ENCODE measurements at places on chromosomes 7 and 10.

DNA sequence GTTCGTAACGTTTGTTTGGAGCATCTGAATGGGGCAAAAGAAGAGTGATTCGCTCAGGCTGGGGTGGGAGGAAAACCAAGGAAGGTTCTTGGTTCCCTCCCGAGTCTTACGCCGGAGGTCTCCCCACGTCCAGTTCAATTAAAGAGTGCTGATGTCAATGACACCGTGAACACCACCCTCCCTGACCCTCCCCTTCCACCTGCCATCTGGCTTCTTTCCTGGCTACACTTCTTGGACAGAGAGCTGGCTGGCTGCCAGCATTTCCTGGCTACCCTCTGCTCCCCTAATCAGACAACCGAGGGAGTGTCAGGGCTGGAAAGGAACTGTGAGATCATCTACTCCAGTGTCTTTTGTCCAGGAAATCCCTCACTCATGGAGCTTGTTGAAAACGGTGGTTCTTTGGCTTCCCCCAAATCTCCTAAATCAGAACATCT is 24.1 kb upstream of the FFAR4 start:
- DNase-seq: peak; percentile 71

DNA sequence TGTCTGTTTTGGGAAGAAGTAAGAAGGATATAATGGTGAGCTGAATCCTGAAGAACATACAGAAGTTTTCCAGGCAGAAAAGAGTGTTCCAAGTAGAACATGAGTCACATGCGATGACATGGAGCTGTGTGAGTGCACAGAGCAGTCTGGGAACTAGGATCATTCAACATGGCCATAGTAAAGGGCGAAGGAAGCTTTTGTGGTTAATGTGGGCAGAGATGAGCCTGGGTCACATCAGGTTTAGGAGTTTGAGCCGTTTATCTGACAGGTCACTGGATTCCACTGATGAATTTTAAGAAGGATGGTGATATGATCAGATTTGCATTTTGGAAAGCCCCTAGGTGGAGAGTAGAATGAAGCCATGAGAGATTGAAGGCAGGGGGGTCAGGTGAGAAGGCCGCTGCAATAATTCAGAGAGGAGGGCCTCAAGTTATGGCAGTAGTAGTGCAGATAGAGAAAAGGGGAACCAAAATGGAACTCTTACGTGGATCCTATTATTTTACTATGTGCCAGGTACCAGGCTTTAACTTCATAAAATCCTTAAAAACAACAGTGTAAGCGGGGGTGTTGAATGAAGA is 171.3 kb downstream of the RNLS start:
- no peak for DNase-seq

GRCh38 chr10:95290461-95291364 is at the start of gene PDLIM1:
PDLIM1 (minus strand) TSS chr10:95291003; CDS start chr10:95290915, 88 bp downstream.
- DNase-seq: peak; percentile 66

- peak; percentile 31 for DNase-seq
Observed at GRCh38 chr7:2810682-2811415, 33.3 kb downstream of the GNA12 start.

- DNase-seq: no peak
Observed at GRCh38 chr7:69722843-69723242, 124.6 kb downstream of the AUTS2 start.

DNA sequence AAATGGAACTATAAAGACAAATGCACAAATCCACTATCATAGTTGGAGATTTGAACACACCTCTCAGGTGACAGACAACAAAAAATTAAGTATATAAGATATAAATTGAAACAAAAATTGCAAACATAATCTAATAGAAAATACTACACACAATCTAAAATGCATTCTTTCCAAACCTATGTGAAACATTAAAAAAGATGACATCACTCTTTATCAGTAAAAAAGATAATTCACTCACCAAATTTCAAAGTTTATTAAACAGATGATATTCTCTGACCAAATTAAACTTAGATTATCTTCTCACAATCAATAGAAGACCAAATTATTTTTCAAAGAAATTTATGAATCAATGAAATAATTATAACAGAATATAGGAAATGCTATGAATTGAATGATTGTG is 4.0 kb downstream of the ZWINT start:
- DNase-seq: no peak

DNA sequence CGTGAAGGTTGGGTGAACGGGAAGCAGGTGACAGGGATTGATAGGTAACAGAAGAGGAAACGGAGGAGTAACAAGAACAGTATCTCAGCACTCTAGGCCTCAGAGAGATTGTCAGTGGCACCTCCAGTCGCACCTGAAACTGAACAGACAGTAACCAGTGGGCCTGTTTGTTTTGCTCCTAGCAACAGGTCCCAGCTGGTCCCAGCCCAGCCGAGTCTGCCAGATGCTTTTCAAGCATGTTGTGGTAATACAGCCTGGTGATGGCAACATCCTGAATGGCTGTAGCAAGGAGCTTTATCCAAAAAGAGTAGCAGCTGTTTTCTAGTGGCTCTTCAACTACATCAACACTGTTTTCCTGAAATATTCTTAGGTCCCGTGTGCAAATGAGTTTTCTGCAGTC is 4.7 kb downstream of the CACNB2 start:
- peak; percentile 44 for DNase-seq

DNA sequence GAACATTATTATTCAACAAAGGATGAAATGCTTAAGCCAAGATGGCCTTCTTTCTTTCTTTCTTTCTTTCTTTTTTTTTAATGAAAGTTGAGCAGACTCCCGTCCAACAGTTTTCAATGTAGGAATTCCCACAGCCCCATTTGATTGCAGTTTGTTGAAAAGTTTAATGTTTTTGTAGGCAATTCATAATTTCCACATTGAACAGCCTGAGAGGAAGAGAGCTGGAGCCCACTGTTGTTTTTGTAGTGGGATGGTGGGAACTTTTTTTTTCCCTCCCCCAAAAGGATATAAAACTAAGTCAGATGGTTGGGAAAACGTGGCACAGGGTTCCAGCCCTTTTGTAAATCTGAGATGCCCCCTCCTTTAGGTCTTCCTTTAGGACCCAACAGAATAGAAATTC is 86.6 kb downstream of the TCF7L2 start:
- DNase-seq: no peak

DNA sequence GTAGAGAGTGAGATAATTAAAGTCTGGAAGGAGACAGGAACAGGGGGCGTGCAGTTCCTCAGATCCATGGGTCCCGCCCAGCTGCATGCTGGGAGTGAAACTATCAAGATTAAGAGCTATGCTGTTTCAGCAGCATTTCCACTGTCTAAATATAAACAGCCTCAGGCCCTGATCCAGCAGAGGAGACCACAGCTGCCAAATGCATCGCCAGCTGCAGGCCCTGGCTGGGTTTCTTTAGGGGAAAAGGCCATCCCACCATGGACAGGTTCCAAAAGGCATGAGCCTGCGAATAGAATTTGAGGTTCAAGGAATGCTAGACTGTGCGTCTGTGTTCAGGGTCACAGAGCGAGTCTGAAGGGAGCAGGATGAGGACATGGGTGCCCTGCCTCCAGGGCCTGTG is 411.4 kb downstream of the PAXIP1 start:
- peak; percentile 79 for DNase-seq

DNA sequence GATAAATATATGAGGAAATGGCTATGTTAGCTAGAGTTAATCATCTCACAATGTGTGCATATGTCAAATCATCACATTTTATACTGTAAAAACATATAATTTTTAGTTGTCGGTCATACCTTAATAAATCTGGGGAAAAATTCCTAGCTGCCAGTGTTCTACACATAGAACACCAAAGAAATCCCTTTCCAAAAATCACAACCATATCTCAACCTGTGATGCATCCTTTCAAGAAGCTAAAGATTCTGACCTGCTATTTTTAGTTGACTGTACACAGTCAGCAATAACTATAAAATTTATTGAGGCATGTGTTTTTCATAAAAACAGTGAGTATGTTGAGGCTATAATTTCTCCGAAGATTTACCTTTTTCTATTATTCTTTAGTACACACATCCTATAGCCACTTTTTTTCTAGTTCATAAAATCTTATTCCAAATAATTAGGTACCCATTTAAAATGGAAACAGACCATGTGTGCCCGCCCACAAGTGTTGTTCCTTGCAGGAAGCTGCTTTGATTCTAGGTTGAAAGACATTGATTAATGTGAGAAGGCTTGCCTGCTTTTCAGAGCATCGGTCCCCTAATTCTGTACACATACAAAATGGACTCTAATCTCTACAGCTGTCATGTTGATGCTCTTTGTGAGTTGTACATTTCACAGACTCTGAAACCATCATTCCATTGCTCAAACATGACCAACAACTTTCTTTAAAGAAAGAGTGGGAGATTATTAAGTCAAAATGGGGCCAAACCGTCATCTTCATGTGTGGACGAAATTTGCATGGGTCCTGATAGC is 117.5 kb upstream of the LRRN3 start:
- no peak for DNase-seq

- DNase-seq: no peak
Observed at GRCh38 chr7:22355620-22356009, 1.3 kb downstream of the RAPGEF5 start.

- DNase-seq: no peak
Observed at GRCh38 chr10:70648427-70648826, 23.9 kb upstream of the ADAMTS14 start.

- DNase-seq: peak; percentile 47
Observed at GRCh38 chr7:7428806-7429205, 106.9 kb downstream of the COL28A1 start.

DNA sequence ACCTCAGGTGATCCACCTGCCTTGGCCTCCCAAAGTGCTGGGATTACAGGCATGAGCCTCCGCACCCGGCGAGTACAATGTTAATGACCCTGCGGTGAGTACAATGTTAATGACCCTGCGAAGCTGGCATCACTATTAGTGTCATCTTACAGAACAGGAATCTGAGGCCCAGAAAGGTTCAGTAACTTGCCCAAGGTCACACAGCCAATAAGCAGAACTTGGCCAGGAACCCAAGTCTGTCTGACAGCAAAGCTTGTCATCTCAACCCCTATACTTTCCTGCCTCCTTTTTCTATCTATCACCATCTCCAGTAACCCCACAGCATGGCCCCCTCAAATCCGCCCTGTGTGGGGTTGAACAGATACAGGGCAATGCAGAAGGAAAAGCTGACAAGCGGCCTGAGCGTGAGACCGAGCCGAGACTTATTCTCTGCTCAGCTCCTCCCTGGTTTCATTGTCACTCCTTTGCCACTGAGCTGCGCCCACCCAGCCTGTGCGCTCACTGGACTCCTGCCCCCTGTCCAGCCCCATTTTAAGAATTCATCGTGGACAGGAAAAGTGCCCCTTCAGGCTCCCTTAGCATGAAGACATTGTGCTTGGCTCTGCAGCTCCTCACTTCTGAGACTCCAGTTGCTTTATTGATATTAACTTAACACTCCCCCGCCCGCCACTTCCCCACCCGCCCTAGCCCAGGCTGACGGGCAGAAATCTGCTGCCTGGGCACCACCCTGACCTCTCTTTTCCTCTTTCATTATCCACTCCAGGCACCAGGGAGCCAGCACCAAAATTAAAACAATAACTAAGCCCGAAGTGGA is 58.1 kb upstream of the LBX1 start:
- no peak for DNase-seq

GRCh38 chr10:132555648-132556575 is 18.3 kb downstream of the INPP5A start:
- no peak for DNase-seq

GRCh38 chr10:132450466-132450824 is 53.4 kb downstream of the PWWP2B start:
- DNase-seq: no peak

DNA sequence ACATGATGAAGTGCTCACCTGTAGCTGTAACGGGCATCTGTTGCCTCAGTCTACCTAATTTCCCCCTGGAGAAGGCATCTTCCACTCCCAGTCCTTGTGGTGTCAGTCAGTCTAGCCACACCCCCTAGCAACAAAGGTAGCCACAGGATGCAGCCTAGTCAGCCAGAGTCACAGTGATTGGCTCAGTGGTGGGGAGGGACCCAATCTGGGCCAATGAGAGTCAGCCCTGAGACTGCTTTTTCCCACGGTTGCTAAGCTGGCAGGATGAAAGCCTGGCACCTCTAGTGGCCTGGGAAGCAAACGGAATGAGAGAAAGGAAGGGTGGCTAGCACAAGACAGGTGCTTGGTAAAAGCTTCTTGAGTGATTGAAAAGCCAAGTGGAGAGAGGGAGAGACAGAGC is 118.6 kb downstream of the SH3PXD2A start:
- DNase-seq: no peak

- no peak for DNase-seq
Observed at GRCh38 chr7:69906283-69906995, 308.2 kb downstream of the AUTS2 start.

- no peak for DNase-seq
Observed at GRCh38 chr7:78082556-78082955, 284.0 kb downstream of the PHTF2 start.

DNA sequence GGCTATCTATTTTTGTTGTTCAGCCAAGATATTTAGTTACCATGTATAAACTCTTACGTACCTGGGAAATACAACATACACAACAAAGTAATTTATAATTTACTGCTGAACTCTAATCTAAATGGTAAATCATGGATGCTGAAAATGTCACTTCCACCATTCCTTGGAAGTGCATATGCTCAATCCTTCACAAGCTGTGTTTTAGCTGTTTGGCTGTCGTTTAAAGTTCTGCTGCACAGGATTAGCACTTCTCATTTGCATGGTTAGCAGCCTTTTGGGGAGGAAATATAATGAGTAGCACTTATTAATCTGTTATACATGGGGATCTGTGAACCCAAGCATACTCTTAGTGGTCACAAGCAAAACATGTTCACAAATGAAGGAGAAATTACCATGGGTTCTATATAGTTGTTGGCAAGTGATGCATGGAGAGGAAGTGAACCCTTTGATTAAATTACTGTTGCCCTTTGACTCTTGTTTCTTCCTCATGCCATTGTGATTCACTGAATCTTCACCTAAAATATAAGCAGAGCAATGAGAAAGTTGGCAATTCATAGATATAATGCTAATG is 18.5 kb downstream of the PIK3CG start:
- no peak for DNase-seq

GRCh38 chr7:121219026-121219425 is 109.8 kb upstream of the WNT16 start:
- no peak for DNase-seq

DNA sequence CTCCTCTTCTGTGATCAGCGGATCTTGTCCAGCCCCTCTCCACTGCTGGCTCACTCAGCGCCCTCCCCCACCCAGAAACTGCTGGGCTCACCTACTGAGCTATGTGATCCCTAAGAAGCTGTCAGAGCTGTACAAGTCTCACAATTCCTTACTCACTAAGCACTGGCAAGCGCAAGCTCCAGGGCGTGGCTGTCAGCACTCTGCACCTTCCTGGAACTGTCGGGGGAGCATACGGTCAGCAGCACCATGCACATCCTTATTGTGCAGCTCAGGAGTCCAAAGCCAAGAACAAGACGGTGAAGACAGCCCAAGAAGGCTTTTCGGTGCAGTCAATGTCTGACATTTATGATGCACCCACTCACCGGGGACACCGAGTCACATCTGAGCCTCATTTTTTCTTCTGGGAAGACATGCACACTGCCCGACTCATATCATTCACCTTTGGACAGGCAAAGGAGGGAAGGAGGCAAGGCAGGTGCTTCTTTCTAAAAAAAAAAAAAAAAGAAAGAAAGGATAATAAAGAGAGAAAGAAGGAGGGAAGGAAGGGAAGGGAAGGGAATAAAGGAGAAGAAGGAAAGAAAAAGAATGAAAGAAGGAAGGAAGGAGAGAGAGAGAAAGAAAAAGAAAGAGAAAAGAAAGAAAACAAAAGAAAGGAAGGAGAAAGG is 56.3 kb downstream of the ASB13 start:
- no peak for DNase-seq

All from femur (tissue), 1 donor.